CD4-positive, alpha-beta T cell treated with Interleukin-1 beta for 1 hour (primary cell): ENCODE measurements at places on chromosomes 3 and 15.
A peak's percentile ranks its signal among the peaks of the same experiment; 100 is the strongest.

- no peak for DNase-seq
Observed at GRCh38 chr15:58584789-58585461, 153.1 kb downstream of the LIPC start.

- DNase-seq: no peak
Observed at GRCh38 chr3:161822291-161822690, 325.7 kb downstream of the OTOL1 start.

- peak; percentile 44 for DNase-seq
Observed at GRCh38 chr3:42529468-42529867, 27.0 kb downstream of the VIPR1 start.

DNA sequence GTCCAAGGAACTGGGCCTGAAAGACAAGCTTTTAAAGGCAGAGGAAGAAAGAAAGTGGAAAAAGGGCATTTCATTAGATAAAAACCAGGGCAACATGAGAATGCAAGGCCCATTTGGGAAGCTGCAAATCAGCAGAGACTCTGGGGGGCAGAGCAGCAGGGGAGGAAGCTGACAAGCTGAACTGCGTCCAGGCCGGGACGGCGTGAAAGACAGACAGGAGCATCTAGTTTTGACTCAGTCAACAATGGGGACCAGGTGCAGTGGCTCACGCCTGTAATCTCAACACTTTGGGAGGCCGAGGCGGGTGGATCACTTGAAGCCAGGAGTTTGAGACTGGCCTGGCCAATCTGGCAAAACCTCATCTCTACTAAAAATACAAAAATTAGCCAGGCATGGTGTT is 69.9 kb downstream of the CDC25A start:
- DNase-seq: no peak

DNA sequence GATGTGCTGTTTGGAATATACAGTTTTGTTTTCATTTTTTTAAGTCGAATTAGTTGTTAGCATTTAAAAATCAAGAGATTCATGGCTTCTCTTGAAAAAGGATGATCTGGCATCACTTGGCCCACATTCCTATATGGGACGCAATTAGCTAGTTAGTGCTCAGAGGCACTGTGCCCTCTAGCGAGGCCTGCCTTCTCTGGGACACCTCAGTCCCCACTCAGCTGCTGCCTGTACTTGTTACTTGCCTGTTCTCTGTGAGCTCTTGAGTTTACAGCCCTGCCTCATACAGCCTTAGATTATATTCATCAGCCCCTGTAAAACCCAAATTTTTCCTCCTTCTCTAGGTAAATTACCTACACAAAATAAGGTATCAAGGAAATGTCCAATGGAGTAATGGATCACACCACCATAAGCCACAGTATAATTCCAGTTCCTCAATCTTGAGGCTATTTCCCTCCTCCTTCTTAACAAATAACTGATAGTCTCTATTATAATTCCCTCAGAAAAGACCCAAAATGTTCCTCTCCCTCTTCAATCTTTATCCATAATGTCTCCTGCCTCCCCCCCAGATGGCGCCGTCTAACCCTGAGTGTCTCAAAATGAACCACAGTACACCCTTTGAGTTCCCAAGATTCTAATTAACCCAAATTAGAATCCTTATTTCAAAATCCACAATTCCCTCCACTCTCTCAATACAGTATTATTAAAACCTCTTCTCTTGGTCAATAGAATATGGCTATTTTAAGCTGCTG is 2.7 kb downstream of the ZMAT3 start:
- peak; percentile 53 for DNase-seq

- no peak for DNase-seq
Observed at GRCh38 chr3:192907784-192908183, 9.9 kb downstream of the MB21D2 start.

DNA sequence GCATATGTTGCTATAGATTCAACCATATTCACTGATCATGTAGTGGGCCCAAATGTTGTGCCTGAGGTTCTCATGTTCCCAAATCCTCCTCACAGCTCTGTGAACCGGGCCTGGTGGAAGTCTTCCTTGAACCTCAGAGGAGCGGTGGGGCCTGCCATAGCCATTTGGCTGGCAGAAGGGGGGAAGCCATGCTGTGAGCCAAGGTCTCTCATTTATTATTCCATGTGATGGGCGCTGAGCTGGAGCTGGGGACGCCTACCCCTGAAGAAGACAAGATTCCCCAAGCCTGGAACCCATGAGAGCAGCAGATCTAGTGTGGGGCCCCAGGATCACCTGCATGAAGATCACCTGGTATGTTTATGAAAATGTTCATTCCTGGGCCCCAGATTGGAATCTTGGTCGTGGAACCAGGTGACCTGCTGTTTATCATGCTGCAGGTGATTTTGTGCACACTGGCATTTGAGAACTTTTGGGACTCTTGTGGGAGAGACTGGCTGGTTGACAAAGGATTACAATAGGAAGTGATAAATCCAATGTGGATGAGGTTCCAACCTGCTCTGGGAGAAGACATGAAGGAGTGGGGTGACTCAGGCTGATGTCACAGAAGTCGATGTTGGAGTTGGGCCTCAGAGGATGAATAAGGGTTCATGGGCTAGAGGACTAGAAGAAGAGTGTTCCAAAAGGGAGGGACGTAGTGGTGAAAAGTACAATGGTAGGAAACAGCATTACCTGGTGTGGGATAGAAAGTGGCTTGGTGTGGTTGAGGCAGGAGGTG is 102.1 kb downstream of the ASB7 start:
- DNase-seq: no peak

DNA sequence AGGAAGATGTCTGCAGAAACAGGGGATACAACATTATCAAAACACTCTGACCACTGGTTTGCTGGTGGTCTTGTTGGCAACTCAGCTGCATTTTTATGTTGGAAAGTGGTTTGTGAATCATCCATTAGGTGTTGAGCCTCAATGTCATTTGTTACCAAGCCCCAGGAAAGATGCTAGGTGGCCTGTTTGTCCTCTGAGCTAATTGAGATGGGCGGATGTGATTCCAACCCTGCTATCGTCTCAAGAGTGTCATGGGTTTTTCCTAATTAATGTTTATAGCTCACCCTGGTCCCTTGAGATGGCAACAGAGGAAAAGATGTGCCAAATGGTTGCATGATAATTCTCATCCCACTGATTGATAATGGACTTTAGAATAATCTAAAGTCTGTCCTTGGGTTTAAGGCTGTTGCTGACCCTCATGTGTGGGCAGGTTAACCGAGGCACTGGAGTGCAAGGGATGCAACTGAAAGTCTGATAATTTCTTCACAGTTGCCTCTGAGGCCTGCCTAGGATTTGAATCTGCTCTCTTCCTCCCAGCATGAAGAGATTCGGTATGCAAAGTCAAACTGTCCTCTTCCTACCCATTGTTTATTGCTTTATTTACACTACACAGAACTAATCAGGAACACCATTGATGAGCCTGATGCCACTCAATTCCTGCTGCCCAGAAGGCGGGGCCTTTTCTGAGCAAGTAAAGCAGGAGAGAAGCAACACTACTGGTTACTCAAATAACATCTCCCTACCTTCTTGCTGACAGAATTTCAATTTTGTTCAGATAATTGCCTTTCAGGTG is 166.2 kb upstream of the TBC1D5 start:
- DNase-seq: no peak

DNA sequence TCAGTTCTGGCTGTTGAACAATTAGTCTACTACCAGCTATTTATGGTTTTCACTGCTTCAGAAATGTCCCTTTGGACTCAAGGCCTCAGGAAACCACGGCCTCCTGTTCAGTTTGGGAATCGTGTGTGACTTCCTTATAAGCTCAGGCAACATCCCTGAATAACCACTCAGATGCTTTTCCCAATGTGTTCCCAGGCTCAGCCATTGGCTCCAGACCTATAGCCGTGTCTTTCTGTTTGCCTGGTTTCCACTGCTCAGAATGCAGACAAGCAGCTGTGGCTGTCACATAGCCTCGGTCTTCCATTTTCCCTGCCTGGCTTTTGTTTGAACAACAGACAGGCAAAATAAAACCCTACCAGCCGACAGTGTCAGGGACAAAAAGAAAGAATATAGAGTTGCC is 63.2 kb upstream of the ATP2B2 start:
- no peak for DNase-seq

GRCh38 chr3:107198581-107199181 is 178.6 kb upstream of the CCDC54 start:
- DNase-seq: no peak

DNA sequence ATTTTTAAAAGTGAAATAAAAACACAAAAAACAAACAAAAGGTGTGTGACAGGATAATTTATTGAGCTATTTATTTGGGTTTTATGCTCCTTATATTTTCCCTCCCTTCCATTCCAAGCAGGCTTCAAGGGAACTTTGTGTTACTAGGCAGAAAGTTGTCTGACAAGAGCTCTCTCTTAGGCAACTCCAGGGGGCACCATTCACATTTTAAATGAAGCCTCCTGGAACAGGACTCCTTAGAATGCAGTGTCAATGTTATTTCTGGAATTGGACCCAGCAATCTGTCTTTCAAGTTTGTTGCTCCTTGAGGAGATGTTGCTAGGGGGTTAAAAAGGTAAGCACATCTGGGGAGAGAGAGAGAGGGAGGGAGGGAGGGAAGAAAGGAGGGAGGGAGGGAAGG is 5.4 kb upstream of the RFX7 start:
- DNase-seq: no peak

- DNase-seq: no peak
Observed at GRCh38 chr3:131907796-131908195, 127.0 kb downstream of the CPNE4 start.

- DNase-seq: no peak
Observed at GRCh38 chr3:194702545-194702944, 16.9 kb downstream of the FAM43A start.

DNA sequence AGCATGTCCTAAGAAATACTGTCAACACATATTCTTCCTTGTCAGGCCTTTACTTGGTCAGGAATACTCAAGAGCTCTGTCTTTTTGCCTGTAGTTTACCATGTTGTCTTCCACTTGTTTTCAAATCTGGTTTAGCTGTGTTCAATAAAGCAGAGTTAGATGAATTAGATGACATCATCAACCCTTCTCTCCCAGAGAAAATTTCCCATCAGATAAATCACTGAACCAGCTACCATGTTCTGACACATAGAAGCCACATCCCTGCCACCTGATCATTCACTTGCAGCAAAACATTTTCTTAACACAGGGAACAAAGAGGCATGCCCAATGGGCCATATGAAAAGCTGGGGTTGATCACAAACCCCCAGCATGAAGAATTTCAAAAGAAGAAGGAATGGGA is 42.1 kb downstream of the TERC start:
- DNase-seq: no peak

GRCh38 chr3:126908752-126909275 is 74.1 kb upstream of the PLXNA1 start:
- peak; percentile 28 for DNase-seq

GRCh38 chr15:70281811-70282307 is 184.1 kb upstream of the TLE3 start:
- DNase-seq: no peak

GRCh38 chr3:133804896-133805295 is 719 bp upstream of the SRPRB start:
- no peak for DNase-seq

- no peak for DNase-seq
Observed at GRCh38 chr3:184688251-184688881, 23.5 kb downstream of the MAGEF1 start.

- DNase-seq: no peak
Observed at GRCh38 chr3:184355261-184356040, 6.0 kb downstream of the CLCN2 start.

GRCh38 chr3:22959593-22959992 is 243.5 kb upstream of the UBE2E2 start:
- DNase-seq: no peak

DNA sequence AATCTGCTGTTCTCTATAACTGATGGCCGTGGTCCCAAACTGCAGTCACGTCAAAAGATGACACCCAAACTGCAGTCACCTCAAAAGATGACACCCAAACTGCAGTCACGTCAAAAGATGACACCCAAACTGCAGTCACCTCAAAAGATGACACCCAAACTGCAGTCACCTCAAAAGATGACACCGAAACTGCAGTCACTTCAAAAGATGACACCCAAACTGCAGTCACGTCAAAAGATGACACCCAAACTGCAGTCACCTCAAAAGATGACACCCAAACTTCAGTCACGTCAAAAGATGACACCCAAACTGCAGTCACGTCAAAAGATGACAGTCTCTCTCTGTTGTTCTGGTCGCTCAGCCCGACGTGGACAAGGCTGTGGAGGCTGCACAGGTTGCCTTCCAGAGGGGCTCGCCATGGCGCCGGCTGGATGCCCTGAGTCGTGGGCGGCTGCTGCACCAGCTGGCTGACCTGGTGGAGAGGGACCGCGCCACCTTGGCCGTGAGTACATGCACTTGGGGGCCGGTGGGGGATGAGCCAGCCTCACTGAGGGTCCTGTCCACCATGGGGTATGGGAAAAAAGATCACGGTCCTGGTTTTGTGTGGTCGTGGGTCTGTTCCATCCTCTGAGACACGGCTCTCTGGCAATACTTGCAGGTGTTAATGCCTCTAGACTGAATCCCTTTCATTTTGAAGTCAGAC is 7.7 kb downstream of the ALDH1A3 start:
- DNase-seq: no peak

DNA sequence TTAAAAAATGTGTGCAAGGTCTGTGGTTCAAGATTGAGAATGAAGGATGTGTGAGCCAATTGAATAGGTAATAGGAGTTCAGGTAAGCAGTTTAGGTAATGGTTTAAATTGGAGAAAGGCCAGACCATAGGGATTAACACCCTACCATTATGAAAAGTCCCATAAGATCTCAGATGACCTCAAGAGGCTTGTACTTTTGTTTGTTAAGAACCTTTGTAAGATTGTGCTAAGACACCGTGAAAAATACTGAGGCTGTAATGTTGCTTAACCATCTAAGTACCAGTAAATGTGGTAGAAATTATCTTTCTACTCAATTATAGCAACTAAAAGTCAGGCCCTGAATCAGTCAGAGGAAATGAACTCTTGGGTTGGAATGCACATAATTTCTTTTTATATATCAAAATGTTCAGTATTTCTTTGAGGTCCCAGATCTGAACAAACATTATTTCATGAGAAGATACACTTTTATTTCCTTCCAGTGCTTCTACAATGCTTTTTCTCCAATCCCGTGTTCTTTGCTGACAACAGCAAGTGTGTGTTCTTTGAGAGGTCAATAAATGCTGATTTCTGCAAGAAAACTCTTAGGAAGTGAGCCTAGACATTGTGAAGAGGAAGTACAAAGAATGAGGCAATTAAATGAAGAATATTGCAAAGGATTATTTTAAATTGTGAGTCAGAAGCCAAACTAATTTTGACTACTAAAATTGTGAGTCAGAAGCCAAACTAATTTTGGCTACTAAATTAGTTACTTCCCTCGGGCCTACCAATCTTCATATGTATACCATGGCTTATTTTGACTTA is 66.4 kb downstream of the TCF12 start:
- no peak for DNase-seq

- DNase-seq: no peak
Observed at GRCh38 chr3:124569761-124570160, 160.5 kb upstream of the UMPS start.

DNA sequence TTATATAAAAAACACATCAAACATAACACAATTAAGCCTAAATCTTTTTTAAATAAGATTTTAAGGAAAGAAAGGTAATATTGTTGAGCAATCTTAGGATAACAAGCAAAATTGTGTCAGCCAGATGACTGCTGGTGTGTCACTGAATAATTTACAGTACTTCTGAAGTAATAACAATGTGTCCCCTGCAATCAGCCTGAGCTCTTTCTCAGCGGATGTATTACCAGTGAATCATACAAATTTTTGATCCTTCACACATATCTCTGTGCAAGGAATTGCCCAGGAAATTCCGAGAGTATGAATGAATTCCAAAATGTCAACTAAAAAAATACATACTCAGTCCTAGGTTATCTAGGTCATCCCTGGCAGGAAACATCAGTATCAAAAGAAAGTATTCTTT is 76.6 kb upstream of the PTX3 start:
- no peak for DNase-seq

- peak; percentile 67 for DNase-seq
Observed at GRCh38 chr15:84982301-84982920, 755 bp downstream of the PDE8A start.
